ENCODE measurements at places on chromosomes 2 and 18.

DNA sequence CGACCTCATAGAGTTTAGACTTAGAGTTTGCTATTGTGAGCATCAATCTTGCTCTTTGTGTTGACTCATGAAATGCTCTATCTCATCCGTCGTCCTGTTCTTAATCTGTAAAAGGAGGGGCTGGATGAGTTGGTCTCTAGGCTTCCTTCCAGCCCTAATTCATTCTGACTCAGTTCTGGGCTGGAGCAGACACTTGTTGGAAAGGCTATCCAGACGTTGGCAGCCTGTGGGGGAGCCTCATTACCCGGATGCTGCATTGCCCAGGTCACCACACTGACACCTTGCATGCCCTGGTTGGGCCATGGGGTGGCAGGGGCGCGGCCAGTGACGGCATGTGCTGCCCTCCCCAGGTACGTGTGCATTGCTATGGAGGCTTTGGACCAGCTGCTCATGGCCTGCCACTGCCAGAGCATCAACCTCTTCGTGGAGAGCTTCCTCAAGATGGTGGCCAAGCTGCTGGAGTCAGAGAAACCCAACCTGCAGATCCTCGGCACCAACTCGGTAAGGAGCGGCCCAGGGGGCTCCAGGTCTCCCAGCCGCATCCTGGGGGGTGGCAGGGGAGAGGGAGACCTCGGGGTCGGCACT, 61.5 kb downstream of the EFR3B start:
- DNase-seq = no peak

- DNase-seq = no peak
Observed at GRCh38 chr2:8300905-8301304, 381.0 kb upstream of the ID2 start.

DNA sequence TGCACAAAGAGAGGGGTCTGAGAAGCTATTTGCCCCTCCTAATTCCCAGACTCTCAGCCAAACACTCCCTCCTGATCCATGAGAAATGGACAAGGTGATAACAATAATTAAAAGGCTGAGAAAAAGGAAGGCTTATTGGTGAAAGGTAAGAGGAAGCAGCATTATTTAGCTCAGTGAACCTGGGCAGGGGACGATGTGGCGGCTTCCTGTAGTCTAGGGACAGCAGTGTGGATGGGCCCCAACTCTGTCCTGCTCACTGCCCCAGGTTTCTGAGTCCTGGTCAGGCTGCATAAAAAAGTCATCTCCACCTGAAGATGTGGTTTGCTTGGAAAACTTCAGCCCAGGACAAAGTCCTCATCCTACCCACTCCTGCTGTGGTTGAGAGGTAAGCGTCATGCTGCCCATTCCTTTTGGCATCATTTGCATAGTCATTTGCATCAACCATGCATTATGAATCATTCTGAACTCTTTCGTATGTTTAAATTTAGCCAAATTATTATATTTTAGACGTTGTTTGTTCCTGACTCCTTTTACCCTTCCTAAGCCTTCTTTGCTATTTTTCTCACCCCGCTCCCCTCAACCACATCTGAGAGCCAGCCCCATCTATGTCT, 126.8 kb downstream of the CLIP4 start:
- no peak for DNase-seq

GRCh38 chr2:204539019-204539385, 6.3 kb upstream of the PARD3B start:
- no peak for DNase-seq

- DNase-seq = peak; percentile 87
Observed at GRCh38 chr2:31319406-31320175, 85.6 kb downstream of the EHD3 start.

- no peak for DNase-seq
Observed at GRCh38 chr2:66885775-66886383, 451.0 kb downstream of the MEIS1 start.

GRCh38 chr2:173354582-173355131, at the start of gene CDCA7:
Gene CDCA7, plus strand, starts transcription at chr2:173354872. Its CDS starts 92 bp downstream, at chr2:173354964.
- DNase-seq = peak; percentile 22

GRCh38 chr2:239790721-239791120, 234.4 kb downstream of the NDUFA10 start:
- peak; percentile 56 for DNase-seq

DNA sequence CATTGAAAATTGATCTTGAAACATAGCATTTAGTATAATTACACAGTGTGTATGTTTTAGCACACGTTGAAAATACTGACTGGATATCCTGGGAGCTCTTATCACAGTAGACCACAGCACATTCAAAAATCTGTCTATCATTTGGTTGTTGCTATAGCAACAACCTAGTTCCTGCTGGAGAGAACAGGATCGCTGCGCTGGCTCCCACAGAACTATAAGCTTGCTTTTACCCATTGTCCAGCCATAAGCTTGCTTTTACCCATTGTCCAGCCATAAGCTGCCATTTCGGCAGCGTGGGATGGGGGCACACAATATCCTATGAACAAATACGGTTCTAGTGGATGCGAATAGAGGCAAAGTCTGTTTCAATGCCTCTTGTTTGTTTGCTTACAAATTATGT, 70.4 kb upstream of the ST6GAL2 start:
- no peak for DNase-seq

GRCh38 chr2:7738596-7738995, 821.4 kb downstream of the RNF144A start:
- no peak for DNase-seq

DNA sequence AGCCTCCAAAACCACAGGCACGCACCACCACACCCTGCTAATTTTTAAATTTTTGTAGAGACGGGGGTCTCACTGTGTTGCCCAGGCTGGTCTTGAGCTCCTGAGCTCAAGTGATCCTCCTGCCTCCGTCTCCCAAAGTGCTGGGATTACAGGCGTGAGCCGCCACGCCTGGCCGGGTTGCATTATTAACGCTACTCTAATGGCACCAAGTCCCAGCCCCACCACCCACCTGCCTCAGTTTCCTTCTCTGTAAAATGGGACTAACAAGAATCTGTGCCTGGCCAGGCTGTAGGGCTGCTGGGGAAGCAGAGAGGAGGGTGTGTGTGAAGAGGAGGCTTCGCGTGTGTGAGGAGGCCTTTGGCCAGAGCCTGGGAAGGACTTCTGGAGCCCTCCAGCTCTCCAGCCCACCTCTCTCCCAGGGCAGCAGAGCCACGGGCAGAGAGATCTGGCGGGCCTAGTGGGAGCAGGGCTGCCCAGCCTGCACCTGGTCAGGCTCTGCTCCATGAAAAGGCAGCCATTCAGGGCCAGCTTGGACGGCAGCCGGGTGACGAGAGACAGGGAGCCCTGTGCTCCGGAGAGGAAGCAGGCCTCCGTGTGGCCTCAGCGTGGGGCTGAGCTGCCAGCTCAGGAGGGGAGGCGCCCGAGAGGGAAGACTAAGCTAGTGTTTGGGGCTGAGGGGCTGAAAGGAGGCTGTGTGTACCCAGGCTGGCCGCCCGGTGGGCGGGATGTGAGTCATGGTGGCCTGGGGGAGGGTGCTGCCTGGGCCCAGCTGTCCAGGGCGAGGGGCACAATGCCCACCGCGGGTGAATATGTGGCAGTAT, 7.4 kb upstream of the B3GNT7 start:
- peak; percentile 49 for DNase-seq

GRCh38 chr18:49431165-49431962, 29.1 kb downstream of the DYM start:
- DNase-seq = no peak

DNA sequence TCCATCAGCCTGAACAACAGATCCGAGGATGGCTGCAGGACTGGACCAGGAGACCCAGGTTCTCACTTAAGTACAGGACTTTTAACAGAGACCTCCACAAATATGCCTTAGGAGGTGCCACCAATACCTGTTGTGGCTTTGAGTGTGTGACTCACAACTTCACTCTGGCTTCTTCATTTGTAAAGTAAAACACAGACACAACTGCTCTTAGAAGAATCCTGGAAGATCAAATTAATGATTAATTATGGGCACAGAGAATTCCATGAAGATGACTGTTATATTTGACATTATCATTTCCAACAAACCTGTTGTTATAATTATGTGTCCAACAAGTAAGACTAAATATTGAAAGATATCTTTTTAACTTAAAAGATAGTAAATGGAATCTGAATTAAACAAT, 481.4 kb upstream of the KLHL29 start:
- DNase-seq = no peak

GRCh38 chr2:183935005-183935404, 663.3 kb upstream of the ZNF804A start:
- no peak for DNase-seq

DNA sequence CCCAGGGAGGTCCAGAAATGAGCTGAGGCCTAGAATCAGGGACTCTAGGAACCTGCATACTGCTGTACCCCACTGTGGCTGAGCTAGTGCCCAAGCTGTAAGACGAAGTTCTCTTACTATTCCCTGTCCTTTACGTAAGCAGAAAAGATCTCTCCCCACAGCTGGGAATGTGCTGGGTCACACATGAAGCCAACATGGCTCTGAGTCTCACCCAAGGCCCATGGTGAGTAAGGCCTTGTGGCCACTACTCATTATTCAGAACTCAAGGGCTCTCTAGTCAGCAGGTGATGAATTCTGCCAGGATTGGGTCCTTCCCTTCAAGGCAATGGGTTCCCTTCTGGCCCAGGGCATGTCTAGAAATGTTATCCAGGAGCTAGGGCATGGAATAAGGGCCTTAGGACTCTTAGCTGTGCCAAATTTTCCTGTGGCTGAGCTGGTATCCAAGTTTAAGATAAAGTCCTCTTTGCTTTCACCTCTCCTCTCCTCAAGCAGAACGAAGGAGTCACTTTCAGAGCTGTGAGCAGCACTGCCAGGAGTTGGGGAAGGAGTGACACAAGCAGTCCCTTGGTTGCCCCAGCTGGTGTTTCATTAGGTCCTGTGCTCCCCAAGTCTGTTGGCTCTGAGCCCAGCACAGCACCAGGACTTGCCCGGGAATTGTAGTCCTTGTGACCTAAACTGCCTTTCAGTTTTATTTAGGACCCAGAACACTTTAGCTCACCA, 707.6 kb downstream of the SLC4A3 start:
- DNase-seq = no peak

DNA sequence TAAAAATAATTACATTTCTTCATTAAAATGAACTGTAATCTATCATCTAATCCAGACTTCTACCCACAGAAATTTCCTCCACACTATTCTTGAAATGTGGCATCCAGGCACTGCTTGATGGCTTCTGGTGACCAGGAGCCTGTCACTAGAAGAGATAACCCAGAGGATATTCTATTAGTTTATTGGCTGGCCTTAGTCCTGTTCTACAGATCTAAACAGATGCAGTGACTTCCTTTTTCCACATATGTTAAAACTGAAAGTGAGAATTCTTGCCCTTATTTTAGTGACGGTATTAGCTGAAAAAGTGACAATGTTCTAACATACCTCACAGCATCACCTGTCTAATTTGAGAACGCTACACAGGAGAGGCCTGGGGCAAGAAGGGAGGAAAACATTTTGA, 775.4 kb downstream of the TSN start:
- no peak for DNase-seq

GRCh38 chr2:123371535-123371934, 653.6 kb upstream of the CNTNAP5 start:
- no peak for DNase-seq

DNA sequence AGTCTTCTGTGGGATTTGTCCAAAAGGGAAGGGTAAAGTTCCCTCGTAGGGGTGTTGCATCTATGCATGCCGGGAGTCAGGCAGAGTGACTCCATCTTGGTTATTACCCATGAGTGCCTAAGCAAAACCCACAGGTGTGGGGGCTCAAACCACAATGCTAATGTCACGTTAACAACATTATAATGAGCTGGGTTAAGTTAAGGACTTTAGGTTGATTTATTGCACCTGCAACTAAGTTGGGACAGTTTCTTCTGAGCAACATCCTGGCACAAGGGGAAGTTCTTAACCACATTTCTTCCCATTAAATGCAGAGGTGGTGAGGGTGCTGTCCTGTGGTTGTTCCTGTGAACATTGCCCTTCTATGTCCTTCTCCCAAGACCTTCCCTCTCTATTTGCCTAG, 1596.8 kb upstream of the SLC39A10 start:
- DNase-seq = no peak

DNA sequence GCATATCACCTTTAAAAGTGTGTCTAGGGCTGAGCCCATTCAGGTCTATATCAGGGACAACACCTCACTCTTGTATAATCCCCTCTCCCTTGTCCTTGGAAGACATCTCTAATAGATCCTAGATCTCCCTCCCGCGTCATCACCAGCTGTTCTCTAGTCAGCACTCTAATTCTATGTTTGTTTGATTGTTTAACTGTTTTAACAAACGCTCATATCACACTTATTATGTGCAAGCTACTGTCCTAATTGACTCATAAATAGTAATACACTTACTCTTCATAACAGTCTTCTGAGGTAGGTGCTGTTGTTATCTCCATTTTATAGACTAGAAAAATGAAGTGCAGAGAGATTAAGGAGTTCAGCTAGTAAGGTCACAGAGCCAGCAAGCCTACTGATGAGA, 1.6 kb upstream of the ERMN start:
- DNase-seq = no peak

GRCh38 chr18:32974421-32975162, 201.8 kb upstream of the KLHL14 start:
- no peak for DNase-seq

DNA sequence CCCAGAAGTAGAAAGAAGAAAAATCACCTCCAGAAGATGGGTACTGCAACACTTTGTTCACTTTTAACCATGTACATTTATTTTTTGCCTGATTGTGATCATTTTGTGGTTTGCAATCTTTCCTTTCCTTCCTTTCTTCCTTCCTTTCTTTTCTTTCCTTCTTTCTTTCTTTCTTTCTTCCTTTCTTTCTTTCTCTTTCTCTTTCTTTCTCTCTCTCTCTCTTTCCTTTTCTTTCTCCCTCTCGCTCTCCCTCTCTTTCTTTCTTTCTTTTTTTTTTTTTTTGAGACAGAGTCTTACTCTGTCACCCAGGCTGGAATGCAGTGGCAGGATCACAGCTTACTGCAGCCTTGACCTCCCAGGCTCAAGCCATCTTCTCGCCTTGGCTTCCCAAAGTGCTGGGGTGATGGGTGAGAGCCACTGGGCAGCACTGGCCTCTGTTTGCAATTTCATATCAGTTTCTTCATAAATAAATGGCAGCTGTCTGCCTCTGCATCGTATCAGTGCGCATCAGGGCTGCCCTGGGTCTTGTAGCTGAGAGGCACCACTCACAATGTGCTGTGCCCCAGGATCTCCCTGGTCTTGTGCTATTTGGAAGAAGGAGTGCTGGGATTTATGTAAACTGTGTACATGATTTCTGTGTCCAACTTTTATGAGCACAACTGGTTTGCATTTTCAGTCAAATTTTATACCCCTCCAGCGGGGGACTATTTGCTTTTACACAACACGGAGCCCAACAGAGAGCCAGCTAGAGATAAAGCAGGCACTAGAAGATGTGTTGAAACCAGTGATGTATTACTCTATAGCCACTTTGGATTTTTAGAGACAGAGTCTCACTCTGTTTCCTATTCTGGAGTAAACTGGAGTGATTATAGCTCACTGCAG, 6.9 kb upstream of the LIMS2 start:
- DNase-seq = no peak

DNA sequence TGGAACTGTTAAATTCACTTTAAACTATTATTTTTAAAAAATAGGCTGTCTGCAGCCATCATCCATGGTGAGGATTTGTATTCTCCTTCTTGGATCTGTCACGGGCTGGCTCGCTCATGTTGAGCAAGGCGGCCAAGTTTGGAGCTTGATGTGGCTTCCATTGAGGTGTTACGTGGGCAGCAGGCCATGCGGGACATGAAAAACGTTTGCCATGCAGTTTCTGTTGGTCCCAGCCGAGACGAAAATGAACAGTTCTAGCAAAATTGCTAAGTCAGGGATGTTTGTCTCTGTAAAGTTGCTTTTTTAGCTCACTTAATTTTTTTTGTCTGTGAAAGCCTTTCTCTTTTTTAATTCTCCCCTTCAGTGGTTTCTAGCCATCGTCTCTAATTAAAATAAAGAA, 70.2 kb upstream of the MGAT5 start:
- no peak for DNase-seq

GRCh38 chr2:159753797-159754196, 41.5 kb downstream of the MARCHF7 start:
- DNase-seq = peak; percentile 84

GRCh38 chr18:9379118-9379517, 44.5 kb downstream of the TWSG1 start:
- no peak for DNase-seq
